Activated CD8-positive, alpha-beta memory T cell treated with anti-CD3 and anti-CD28 coated beads, Interleukin-2, amount 10 ng/mL, durations not matched to agents 7 days and 5 days (primary cell): ENCODE measurements at places on chromosomes 2 and 18.
A peak's percentile ranks its signal among the peaks of the same experiment; 100 is the strongest.

DNA sequence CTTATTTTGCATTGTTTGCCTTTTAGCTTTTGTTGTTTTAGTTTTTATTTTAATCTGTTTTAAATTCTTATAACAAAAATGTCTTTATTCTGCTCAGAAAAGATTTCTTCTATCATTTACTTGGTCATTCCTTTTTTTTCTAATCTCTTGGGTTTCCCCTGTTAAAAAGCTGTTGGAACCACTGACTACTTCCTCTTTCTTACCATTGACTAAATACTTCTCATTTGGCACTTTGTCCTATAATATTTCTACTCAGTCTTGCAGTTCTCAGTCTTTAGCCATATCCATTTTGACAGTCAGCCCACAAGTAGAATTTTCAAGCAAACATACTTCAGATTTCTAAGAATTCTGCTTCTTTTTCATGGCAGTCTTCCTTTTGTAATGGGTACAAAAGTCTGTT is 567.2 kb downstream of the SATB2 start:
- no peak for DNase-seq

GRCh38 chr2:98903064-98903355 is 33.0 kb downstream of the CRACDL start:
- DNase-seq, result no peak

DNA sequence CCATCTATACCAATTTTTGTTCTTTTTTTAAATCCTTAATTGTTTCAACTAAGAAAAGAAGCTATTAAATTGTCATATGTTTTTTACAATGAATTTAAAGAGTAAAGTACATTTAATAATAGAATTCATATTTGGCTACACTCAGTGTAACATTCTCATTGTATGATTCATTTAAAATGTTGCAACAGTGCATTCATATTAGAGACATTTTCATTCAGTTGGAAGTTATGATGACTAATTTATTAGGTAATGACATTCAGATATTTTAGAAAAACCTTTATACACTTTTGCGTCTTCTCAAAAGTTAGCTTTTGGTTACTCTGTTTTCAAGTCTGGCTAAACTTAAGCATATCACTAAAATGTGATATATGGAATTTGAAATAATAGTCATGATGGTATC is 887.5 kb upstream of the NRXN1 start:
- DNase-seq, result no peak

- no peak for DNase-seq
These were observed 22.2 kb upstream of the AFTPH start for GRCh38 chr2:64501946-64502345.

DNA sequence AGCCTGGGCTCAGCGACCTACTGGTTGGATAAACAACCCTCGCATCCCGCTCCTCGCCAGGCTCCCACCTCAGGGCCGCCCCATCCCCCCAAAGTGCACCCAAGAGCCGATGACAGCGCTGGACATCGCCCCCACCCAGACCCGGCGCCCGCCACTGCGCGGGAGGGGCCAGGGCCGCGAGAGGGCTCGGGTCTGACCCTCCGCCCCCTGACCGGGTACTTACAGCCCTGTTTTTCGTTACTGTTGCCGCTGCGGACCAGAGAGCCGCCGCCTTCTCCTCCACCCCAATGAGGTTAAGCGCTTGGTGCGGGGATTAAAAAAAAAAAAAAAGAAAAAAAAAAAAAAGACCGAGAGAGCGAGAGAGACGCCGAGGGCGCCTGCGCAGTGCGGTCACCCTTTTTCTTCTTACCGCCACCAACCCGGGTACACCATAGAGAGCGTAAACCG is at the start of gene CLASP1:
TSS of gene CLASP1 (minus strand) at position 314 of the 447 bp plus-strand sequence. CDS start 43,567 bp downstream, outside the sequence.
- DNase-seq, result no peak

GRCh38 chr2:227036527-227036926 is 127.5 kb downstream of the COL4A4 start:
- no peak for DNase-seq

- no peak for DNase-seq
These were observed 3.7 kb downstream of the FTCDNL1 start for GRCh38 chr2:199847181-199847864.

DNA sequence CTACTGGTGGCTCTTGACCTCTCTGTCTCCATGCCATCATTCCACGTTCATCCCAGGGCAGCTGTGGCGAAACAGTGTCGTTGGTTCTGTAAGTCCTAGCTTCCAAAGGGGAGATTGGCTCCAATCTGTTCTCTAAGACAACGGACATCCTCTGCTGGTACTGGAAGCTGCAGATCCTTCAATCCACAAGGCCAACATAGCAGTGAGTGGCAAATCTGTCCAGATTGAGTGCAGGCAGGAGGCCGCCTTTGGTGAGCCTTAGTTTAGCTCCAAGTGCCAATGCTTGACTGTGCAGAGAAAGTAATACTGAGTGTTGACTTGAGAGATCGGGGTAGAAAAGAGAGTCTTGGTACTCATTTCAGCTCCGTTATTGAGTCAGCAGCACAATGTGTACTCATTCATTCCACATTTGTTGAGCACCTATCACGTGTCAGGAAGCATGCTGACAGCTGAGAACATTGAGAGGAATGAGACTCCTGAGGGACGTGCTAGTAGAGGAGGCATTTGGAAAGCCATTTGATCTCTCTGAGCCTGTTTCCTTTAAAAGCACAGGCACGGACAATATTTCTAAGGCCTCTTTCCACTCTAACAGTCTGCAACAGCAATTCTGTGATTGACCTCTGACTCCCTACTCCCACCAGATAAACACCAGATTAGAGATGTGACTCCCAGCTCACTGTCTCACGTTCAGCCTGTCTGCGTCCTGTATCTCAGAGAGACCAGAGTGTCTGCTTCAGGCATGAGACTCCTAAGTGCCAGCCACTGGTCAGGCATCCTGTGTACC is 306.0 kb downstream of the CLIP4 start:
- DNase-seq, result no peak

- peak; percentile 36 for DNase-seq
These were observed 10.2 kb upstream of the TEX261 start for GRCh38 chr2:71004857-71005256.

DNA sequence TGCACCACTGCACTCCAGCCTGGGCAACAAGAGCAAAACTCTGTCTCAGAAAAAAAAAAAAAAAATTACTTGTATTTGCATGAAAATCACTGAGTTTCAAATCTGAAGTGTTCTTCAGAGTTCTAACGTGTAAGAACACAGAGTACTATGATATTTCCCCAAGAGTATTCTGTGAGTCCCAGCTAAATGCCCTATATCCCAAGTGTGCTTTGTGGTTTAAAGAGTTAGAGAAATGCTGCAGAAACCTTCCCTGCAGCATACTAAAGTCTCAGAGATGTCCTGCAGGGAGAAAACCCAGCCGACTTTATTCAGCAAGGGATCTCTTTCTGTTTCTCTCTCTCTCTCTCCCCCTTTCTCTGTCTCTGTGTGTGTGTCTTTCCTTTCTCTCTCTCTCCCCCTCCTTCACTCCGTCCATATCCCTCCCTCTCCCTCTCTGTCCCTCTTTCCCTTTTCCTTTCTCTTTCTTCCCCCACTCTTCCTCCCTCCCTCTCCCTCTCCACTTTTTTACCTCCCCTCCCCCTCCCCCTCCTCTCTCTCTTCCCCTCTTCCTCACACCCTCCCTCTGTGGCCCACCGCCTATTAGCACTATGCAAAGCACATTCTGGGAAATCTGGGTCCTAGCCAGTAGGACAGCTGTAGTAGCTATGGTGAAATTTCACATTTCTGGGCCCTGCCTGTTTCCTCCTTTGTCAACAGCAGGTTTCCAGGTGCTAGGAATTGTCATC is 54.2 kb downstream of the ACTR2 start:
- no peak for DNase-seq

DNA sequence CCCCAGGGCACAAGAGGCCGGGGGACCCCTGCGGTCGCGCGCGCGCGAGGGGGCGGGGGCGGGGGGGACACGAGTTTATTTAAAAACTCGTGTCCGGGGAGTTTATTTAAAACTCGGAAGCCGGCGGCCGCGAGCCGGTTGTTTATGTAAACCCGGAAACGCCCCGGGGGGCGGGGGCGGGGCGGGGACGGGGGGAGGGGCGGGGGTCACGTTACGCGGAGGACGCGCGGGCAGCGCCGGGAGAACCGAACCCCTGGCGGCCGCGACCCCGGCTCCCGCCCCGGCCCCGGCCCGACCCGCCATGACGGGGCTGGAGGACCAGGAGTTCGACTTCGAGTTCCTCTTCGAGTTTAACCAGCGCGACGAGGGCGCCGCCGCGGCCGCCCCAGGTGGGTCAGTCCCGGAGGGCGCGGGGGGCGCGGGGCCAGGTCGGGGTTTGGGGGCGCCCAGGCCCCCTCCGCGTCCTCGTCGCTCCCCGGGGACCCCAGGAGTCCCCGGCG is 4.4 kb downstream of the NFATC1 start:
- peak; percentile 67 for DNase-seq

GRCh38 chr18:60411715-60412114 is 39.1 kb upstream of the MC4R start:
- DNase-seq, result no peak

DNA sequence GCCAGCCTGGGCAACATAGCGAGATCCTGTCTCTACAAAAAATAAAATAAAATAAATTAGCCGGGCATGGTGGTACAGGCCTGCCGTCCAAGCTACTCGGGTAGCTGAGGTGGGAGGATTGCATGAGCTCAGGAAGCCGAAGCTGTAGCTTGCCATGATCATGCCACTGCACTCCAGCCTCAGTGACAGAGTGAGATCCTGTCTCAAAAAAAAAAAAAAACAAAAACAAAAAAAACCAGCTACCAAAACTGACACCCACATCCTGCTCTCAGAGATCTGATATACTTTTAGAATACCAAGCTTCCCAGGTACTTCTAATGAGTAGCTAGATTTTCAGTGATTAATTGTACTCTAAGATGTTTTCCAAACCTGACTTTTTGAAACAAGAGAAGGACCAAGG is 74.0 kb downstream of the TTC27 start:
- no peak for DNase-seq

DNA sequence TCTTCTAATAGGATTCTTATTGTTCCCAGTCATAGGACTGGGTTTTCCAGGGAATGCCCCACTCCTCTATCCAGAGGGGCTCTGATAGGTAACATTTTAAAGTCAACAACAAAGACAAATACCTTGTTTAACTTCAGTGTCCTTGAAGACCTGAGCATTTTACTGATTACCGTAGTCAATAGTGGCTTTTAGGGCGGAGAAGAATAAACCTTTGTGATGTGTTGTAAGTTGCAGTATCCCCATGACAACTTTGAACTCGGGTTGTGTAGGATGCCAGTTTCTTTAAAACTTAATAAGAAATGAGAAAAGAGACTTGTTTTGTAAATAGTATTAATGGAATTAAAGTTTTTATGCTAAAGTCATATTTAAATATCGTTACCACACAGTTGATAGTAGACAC is 6.0 kb downstream of the GATA6 start:
- DNase-seq, result no peak

GRCh38 chr2:39660612-39661236 is 5.0 kb upstream of the TMEM178A start:
- no peak for DNase-seq

DNA sequence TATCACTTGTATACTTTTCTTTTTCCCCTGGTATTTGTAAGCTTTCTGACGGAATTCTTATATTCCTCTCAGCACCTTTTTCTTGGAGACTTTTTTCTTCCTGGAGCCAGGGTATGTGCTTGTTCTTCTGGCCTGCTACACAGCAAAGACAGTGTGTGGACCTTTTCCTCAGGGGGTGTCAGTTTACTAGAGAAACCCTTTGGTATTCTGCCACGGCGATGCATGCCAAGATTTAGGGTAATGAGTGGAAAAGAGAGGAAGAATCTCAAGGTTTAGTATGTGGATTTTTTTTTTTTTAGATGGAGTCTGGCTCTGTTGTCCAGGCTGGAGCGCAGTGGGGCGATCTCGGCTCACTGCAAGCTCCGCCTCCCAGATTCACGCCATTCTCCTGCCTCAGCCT is 152.2 kb downstream of the PHLPP1 start:
- DNase-seq, result no peak

DNA sequence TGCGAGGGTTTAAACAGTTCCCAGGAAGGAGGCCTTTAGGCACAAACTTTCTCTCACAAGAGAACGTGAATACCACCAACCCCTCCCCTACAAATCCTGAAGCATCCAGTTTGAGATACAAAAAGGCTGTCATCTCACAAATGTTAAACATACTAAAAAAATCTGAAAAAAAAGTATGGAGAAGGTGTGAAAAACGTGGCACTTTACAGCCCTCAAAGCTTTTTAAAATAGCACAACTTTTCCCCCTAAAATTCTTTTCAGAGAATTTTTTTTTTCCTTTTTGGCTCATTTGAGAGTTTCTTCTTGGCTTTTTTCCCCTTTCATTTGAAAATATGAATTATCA is 10.1 kb downstream of the ZEB2 start:
- DNase-seq, result no peak

DNA sequence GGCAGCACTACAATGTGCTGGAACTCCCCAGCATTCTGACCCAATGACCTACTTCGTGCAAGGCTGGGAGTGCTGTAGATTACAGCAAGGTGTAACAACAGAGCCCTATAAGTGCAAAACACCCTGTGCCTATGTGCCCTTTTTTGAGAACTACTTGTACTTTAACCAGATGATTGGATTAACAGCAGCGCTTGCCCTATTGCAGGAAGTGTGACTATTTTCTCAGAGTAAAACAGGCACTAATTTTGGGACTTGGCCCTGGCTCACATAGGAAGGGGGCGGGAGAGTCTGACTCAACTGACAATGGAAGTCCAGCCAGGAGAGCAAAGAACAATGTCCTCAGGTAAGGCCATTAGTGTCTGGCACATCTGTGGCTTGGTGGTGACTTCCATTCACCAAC is 35.6 kb upstream of the RNF125 start:
- no peak for DNase-seq

GRCh38 chr2:146295080-146295670 is 1549.7 kb upstream of the ACVR2A start:
- no peak for DNase-seq

DNA sequence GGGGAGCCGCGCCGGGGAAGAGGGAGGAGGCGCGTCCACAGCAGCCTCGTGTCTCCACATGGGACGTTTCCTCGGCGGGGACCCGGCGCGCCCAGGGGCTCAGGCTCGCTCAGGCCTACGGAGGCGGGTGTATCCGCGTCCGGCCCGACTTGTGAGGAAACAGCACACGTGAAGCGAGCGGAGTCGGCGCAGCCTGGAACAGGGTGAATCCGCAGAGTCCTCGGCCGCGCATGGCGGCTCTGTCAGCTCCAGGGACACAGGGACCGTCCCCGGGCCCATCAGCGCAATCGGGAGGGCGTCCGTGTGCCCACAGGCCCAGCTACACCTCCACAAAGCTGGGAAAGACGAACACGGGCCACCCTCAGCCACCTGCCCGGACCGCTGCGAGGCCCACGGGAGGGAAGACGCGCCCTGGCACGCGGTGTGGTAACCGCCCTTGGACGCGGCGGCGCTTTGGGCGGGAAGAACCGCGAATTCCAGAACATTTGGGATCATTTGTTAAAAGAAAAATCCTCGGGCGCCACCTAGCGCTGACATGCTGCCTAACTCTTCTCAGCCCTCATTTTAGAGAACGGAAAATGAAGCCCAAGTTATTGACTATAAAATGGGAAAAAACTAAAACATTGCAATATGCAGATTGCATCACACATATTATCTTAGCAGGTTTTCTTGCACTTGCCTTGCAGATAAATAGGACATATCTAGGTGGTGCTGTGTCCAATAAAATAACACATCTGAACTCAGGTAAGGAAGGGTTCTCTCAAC is 40.4 kb downstream of the TMEM18 start:
- peak; percentile 48 for DNase-seq

GRCh38 chr18:64742898-64743297 is 594.0 kb upstream of the LINC00305 start:
- no peak for DNase-seq
